NCI-H2171 (cell line): ENCODE measurements at places on chromosomes 1 and 21.

DNA sequence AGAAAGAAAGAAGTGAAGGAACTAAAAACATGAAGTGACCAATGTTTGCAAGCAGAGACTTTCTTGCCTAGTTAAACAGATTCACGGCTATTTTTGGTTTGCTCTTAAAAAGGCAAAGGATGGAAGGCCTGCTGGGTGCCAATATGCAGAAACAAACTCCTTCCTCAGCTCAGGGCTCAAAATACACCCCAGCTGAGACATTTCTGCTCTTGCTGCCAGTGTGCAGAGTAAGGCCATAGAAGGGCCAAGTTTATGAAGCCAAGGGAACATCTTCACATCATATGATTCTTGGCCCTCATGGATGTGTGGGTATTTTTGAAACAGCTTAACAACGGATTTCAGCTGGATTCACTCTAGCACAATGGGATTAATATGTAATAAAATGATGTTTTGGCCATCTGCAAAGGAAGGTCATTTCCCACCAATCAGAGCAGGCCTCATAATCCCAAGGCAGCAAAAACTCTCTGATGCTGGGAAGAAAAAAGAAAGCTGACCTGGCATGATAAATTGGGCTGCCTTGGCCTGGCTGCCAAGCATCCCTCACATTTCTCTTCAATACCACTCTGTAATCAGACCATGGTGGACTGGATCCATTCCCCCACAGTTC is 70.7 kb downstream of the CAPZB start:
- no peak for DNase-seq

- no peak for DNase-seq
Measured at GRCh38 chr1:177825276-177825901, 144.5 kb downstream of the SEC16B start.

DNA sequence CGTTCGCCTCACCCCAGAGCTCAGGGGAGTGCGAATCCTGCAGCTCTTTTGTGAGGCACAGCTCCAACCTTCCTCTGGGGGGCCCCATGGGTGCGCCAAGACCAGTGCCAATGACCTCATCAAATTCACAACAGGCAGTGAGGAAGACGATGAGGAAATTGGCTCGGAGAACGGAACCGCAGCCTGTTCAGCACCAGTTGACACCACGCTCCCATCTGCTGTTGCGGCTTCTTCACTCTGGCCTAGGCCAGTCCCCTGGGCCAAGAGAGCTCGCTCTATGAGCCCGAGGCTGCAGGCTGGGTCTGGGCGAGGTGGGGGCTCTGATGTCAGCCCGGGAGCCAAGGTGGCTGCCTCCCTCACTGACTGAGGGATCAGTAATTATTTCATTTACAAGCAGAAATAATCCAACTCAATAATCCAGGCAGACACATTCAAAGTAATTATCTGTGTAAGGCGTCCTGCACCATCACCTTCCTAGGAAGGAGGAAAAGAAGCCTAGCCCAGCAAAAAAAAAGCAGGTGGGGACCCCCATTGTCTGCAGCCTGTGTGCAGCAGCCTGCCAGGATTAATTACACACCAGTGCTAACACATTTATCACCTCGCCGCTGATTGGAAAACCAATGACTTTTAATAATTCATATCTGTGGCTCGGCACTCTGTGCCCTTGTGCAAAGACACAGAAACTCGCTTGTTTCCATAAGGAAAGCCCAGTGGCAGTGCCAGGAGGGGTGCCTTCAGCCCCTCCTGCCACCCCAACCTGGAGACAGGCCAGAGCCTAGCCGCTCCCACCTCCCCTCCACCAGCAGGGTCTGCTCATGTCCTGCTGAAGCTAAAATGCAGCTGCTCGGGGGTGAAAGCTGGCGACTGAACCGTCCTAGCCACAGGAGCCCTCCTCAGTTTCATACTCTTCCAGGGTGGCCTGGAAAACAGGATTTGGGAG is 1.9 kb downstream of the PLEKHA6 start:
- peak; percentile 56 for DNase-seq

GRCh38 chr21:36828208-36828607 is 129.3 kb downstream of the SIM2 start:
- no peak for DNase-seq

GRCh38 chr21:40729761-40730425 is 117.1 kb downstream of the DSCAM start:
- DNase-seq, result no peak

DNA sequence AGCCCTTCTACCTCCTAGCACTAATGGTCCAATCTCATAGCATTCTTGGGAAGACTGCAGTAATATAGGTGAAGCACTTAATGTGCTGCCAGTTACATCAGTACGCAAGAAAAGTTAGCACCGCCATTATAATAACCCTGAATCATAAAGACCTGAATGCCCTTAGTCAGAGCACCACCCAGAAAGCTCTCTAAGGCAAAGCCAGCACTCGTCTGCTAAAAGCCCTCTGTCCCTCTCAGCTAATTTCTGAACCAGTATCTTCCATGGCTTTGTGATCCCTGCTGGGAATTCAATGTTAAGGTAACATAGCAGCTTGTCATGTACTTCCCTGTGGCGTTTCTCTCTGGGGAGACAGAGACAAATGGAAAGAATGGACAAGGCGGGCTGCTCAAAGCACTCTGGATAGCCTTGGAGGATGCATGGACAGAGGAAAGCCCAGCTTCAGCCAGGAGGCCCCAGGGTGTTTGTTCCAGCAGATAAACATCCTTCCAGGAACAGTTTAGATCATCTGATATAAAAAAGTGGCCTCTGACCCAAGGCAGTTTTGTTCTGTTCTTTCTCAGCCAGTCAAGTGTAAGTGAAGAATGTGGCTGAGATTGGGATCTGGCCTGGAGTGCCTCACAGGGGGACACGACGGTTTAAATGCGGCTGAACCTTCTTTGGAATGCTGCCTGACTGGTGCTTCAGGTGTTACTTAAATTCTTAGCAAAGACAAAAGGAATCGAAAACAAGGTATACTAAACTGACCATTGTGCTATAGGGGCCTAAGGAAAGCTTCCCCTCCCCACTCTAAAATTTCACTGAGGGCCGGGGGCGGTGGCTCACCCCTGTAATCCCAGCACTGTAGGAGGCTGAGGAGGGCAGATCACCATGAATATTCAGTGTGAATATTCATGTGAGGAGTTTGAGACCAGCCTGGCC is 58.1 kb upstream of the VTCN1 start:
- no peak for DNase-seq

GRCh38 chr1:89454845-89455521 is 69.6 kb upstream of the LRRC8B start:
- peak; percentile 28 for DNase-seq

DNA sequence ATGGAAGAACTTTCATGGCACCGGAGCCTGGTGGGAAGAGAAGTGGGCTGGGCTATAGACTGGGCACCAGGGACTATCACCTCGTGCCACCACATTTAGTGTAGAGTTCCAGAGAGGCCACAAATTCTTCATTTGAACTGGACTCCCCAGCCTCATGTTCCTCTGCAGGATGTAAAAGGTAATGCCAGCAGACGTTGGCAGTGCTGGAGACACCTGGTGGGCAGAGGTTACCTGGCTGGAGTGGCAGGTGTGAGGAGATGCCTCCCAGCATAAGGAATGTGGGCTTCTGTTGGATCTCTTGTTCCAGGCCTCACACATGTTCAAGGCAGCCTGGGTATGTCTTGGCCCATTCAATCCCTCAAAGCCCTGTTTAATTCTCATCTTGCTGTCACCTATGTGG is 35.2 kb downstream of the TEX35 start:
- DNase-seq, result no peak

- peak; percentile 86 for DNase-seq
Measured at GRCh38 chr1:11714831-11715575, 20.9 kb upstream of the AGTRAP start.

GRCh38 chr1:87399701-87400100 is 71.0 kb downstream of the LMO4 start:
- no peak for DNase-seq

GRCh38 chr1:172970186-172970585 is 80.6 kb downstream of the TNFSF18 start:
- no peak for DNase-seq

DNA sequence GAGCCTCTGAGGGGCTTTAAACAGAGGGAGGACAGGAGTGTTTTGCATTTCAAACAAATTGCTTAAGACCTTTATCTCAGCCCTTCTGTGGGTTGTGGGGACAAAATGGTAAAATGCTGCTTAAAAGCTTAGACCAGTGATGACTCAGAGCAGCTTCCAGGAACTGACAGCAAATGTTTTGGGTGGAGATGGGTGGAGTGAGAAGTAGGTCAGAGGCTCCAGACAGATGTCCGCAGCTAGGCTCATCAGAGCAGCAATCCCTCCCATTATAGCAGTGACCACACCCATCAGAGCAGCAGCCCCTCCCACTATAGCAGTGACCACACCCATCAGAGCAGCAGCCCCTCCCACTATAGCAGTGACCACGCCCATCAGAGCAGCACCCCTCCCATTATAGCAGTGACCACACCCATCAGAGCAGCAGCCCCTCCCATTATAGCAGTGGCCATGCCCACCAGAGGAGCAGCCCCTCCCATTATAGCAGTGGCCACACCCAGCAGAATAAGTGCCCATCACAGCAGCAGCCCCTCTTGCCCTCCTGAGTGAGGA is 532.2 kb downstream of the MATN1 start:
- no peak for DNase-seq

- no peak for DNase-seq
Measured at GRCh38 chr1:103371234-103371633, 154.3 kb upstream of the RNPC3 start.

- DNase-seq, result no peak
Measured at GRCh38 chr1:232589111-232589811, 40.7 kb downstream of the SIPA1L2 start.

DNA sequence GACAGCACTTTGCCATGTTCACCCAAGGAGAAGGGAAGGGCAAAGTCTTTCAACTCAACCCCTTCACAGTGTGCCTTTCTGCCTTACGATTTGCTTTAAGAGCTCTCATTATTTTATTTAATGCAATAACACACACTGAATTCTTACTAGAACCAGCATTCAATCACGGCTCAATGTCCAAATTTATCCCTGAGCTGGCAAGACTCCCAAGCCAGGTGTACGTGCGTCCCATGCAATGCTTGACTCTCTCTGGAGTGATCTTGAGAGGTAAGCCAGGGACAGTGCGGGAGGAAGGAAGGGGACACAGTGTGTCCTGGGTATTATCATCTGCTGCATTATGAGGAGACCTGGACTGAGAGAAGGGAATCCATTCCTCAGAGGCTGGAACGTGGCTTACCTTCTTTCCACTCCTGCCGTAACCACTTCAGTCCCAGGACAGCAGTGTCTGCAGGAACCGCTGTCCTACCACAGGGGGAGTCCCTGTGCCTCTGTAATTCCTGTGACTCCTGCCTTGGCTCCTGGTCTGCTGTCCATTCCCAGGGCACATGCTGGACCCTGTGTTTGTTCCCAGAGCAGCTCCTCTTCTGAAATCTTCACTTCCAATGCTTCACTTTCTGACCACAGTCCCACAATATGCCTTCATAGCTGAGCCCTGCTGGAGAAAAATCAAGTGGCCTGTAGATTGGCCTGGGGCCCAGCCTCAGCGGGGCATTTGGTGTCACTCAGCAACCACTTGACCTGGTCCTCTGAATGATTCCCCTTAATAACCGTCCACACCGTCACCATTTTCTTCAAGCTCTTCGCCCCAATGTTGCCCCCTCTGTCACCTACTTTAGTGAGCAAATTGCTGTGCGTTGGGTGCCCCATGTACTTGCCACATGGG is 28.6 kb upstream of the STUM start:
- DNase-seq, result no peak

GRCh38 chr1:23756676-23757075 is 13.4 kb downstream of the ELOA start:
- no peak for DNase-seq

- DNase-seq, result no peak
Measured at GRCh38 chr1:164261691-164262240, 297.2 kb upstream of the PBX1 start.

GRCh38 chr21:42189860-42190485 is 29.0 kb upstream of the ABCG1 start:
- DNase-seq, result no peak

GRCh38 chr21:45589686-45590245 is 47.5 kb upstream of the SLC19A1 start:
- no peak for DNase-seq

GRCh38 chr1:54051933-54052430 is 1.0 kb downstream of the TMEM59 start:
- no peak for DNase-seq

DNA sequence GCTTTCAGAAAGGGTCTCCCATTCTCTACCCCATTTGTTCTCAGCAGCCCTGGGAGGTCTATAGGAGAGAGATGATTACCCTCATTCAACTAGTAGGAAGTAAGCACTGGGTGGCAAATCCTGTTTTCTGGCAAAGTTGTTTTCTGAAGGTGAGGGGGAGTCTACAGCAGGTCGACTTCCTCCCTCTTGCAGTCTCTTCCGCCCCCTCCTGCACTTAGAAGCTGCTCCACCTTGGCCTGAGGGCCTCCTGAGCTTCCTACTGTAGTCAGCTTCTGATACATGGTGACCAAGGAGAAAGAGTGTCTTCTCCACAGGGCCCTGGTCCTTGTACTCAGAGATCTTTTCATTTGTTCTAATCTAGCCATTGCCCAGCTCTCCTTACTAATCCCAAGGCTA is 93.1 kb downstream of the RGL1 start:
- DNase-seq, result no peak

GRCh38 chr1:42731585-42731984 is 8.5 kb downstream of the CLDN19 start:
- DNase-seq, result no peak

GRCh38 chr21:42587036-42587435 is 66.4 kb upstream of the PDE9A start:
- DNase-seq, result no peak

DNA sequence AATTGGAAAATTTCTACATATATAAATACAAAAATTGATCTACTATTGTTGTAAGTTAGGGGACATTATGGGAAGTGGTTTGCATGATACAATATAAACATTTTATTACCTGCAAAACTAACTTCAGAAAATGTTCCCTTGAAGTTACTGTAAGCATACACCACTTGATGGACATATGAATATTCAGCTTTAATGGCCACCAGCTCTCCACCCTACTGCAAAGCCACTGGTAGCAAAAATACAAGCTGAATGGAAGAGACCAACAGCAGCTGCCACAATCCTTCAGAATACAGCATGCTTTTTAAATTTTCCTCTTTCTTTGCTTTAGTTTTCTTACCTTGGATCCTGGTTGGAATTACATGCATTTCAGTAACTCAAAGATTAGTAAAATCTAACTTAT is 69.8 kb downstream of the COQ8A start:
- DNase-seq, result no peak
